ENCODE measurements at places on chromosomes 11 and 22.

GRCh38 chr22:44181033-44181911 is 547 bp downstream of the PARVG start:
- no peak for DNase-seq

DNA sequence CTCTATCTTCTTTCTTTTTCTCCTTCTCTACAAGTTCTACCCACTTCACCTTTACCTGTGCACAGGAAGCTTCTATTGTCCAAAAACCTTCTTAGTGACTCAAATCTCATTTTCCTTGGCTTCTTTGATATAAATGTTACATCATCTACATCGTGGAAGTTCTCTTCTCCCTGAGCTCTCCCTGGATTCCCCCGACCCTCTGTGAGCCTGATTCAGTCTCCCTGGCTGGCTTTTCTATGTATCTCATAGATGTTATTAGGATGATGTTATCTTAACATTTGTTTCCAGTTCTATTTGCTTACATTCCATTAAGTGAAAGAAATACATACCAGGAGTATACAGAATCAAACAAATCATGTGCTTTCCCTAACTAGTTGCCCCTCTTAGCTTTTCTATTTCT is 235.8 kb upstream of the PITPNB start:
- DNase-seq: no peak

- DNase-seq: no peak
Measured at GRCh38 chr11:112631333-112631732, 329.9 kb upstream of the NCAM1 start.

- no peak for DNase-seq
Measured at GRCh38 chr11:7422544-7423331, 62.6 kb upstream of the OLFML1 start.

GRCh38 chr22:41175546-41175945 is 29.6 kb upstream of the L3MBTL2 start:
- no peak for DNase-seq

DNA sequence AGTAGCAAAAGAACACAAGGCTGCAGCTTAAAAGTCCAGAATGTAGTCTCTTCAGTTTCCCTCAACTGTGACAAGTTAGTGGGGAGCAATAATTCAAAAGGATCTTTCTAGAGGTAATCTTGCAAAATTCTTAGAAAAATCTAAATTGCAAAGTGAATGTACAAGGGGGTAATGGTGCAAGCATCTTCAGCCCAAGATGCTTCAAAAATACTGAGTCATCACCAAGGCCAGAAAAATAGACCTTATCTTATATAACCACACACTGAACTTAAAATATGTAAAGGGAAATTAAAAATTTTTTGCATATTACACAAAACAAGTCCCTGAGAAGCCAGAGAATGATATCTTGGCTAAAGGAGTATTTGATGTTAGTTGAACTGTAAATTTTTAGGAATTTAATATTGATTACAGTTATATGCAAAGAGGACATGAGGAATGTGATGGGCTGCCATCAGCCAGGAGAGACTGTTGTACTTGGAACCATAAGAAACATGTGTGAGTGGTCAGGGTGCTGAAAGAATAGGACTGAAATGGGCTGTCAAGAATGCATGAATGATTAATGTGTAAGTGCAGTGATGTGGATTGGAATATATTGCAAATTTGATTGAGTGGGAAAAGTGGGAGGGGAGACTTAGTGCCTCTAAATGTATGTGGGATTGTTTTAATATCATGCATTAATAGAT is 85.7 kb upstream of the LIN7C start:
- no peak for DNase-seq

DNA sequence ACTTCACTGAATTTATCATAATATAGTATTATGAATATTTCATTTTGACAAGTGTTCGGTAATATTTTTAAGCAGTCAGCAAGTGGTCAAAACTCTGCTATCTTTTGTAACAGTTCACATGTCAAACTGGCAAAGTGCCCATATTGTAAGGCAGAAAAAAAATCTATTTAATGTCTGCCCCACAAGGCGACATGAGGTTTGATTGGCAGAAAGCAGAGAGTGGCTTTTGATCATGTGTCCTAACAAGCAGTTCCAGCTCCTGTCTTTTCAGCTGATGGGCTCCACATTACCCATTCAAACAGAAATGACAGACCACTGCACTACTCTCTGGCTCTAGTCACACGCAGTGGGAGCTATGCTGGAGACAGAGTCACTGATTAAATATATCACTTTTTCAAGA is 59.0 kb downstream of the SOX6 start:
- DNase-seq: no peak

GRCh38 chr22:19766511-19767426 is 6.2 kb downstream of the TBX1 start:
- DNase-seq: peak; percentile 28

- DNase-seq: no peak
Measured at GRCh38 chr11:93510196-93510873, 32.9 kb downstream of the SMCO4 start.

GRCh38 chr11:59144096-59144495 is 1.4 kb downstream of the FAM111A start:
- DNase-seq: no peak

GRCh38 chr11:27427183-27427980 is 45.2 kb downstream of the LGR4 start:
- DNase-seq: peak; percentile 38

DNA sequence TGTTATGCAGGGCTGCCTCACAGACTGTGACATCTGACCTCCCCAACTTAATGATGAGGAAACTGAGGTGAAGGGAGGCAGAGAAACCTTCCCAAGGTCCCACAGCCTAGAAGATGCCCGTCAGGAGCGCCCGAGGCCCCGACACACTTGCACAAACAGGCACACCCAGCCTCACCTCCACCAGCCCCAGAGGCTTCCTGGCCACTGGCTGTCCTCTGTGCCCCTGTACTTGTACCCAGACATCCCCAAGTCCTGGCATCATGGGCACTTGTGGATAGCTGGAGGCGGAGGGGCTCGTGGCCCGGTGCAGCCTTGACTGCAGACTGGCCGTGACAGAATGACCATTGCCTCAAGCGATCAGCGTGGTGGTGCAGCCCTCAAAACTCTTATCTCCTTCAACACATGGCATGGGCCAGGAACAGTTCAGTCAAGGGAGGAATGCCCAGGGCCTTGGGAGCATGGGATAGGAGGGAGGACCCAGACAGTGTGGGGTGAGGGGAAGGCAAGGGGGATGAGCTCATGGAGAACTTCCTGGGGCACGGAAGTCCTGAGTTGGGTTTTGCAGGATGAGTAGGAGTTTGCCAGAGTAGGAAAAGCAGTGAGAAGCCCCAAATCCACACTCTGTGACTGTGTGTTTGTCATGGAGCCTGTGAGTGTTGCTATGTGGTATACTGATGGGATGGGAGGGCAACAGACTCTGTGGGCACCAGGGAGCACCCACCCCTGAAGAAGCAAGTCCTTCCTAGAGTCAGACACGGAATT is 25.8 kb upstream of the PPARA start:
- DNase-seq: no peak
